Left ventricle myocardium inferior (tissue), 1 donor: ENCODE measurements at places on chromosomes 12 and 14. TPM values are rescaled to one million over a fixed set of nuclear protein-coding genes. Genes with fewer than 3 reads are reported as not detected.

DNA sequence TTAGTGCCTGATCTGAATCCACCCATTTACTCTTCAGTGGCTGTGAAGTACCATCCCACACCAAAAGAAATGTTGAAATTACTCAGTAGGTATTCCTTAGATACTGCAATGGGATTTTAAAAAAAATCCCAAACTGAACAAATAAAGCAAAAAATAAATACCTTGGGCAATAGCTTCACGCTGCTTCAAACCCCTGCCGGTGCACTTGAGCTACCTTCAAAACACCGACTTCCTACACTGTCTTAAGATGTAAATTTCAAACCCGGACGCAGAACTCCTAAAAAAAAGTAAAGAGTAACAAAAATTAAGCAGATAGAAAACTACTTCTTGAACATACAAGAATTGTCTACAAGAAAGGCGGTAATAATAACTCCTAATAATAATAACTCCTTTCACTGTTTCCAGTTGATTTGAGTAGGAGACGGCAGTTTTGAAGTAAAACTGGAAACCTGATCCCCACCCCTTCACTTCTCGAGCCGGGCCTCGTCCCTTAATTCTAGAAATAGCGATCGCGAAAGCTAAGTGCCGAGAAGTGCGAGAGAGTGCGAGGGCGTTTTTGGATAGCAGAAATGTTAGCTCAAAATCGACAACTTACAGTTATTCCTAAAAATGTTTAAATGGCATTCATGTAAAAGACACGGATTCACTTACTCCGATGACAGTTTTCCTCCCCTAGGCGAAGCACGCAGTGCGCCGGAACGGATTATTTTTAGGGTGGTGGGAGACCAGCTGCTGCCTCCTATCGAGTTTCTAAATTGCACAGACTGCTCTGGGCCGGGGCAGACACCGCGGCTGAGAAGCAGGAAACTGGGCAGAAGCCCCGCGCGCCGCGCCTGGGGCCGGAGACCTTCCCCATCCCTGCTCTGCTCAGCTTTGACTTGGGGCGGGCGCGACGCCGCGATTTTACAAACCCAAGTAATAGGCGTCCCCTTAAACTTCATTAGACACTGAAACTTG is at the start of gene ABCC9:
ABCC9 (minus strand) TSS at position 878 of the 957 bp plus-strand sequence. CDS start 4,752 bp downstream, outside the sequence.
- peak; percentile 68 for DNase-seq

DNA sequence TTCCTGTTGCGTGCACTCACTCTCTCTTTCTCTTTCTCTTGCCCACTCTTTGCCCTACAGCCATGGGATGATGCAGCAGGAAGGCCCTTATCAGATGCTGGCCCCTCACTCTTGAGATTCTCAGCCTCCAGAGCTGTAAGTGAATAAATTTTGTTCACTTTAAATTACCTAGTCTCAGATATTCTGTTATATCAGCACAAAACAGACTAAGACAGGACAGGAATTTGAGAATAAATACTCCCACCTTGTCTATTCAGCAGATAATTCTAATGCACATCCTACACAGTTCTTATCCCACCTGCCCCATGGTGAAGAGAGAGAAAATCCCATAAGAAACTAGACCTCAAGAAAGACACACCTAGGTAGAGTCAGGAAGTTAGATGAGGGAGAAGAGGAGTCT is 25.8 kb upstream of the G2E3 start:
- no peak for DNase-seq

TCL1B gene
- total RNA-seq = not detected

DNA sequence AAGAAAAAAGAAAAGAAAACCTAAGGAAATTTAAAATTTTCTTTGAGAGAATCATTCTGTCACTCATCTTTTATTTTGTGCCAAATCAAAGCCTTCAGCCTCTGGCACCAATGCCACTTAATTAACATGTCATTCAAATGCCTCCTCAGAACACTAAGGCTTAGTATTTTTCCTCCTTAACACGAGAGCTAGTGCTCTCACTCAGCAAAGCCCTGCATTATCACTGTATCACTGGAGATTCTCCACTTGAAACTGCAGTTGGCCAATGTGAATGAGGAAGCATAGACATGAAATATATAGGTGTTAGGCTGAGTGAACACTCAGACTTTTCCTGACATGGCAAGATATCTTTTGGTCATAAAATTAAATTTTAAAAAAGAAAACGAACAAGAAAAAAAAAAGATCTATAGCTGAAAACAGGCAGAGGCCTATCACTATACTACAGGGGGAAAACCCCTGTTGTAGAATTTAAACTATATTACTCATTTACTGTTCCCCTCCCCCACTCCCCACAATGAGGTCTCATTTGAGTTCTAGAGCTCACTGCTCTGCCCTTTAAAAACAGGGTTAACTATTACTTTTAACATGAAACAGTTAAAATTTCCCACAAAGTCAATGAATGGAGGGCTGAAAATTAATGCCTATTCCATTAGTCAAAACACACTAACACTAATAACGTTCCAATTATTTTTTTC is 5.1 kb downstream of the MBIP start:
- no peak for DNase-seq

ERBB3 gene
- 2.3 TPM for total RNA-seq

- DNase-seq = no peak
These were observed 72.7 kb downstream of the DNAH10 start for GRCh38 chr12:123834845-123835244.

FSCB gene
- not detected for total RNA-seq

NUAK1 gene
- total RNA-seq = 42.1 TPM

DNA sequence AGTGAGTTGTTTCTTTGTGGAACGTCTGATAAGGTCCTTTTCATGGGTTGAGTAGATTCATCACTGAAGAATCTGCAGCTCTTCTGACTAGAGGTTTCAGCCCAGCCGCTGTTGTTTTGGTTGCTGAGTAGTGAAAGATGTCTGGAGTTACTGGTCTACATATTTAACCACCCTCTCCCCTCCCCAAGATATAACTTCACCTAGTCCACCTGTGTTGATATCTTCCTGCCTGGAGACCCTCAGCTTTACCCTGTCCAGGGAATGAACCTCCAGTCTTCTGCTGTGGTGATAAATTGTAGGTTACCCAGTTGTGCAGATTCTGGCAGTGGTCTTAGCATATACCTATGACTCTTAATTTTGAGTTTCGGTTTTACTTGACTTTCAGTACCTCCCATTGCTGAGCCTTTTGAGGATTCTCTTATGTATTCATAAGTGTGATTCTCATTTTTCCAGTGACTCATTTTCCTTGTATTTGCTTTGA is 62.9 kb downstream of the CCDC91 start:
- DNase-seq = no peak

DNA sequence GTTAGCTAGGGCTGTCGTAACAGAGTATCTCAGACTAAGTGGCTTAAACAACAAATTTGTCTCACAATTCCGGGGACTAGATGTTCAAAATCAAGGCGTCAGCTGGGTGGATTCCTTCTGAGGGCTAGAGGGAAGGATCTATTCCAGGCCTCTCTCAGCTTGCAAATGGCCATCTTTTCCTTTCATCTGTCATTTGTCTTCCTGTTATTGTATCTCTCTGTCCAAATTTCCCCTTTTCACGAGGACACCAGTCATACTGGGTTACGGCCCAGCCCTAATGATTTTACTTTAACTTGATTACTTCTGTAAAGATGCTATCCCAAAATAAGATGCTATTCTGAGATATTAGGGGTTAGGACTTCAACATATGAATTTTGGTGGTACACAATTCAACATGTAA is 119.0 kb upstream of the CPSF6 start:
- DNase-seq = no peak

RD3L gene
- total RNA-seq = 30.7 TPM

DNA sequence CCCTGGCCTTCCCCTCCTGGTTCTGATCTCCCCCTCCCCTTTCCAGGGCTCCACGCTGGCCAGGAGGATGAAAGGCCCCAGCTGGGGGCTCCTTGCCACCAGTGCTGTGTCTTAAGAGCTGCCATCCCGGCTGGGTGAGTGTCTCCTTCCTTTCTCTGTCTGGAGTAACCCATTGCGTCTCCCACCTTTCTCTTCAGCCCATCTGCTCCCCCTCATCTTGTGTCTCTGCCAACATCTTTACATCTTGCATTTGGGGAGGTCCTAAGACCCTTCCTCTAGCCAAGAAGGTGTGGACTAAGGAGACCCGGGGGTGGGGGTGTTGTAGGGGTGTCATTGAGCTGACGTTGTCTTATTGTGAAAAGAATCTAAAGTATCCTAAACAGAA is 505 bp downstream of the BCL2L2 start:
- DNase-seq = no peak

ARMH4 gene
- 7.3 TPM for total RNA-seq

TSPAN19 gene
- total RNA-seq = 0.33 TPM

EID3 gene
- total RNA-seq = 0.60 TPM
